SK-N-MC (cell line): ENCODE measurements at places on chromosomes 11 and 22.

DNA sequence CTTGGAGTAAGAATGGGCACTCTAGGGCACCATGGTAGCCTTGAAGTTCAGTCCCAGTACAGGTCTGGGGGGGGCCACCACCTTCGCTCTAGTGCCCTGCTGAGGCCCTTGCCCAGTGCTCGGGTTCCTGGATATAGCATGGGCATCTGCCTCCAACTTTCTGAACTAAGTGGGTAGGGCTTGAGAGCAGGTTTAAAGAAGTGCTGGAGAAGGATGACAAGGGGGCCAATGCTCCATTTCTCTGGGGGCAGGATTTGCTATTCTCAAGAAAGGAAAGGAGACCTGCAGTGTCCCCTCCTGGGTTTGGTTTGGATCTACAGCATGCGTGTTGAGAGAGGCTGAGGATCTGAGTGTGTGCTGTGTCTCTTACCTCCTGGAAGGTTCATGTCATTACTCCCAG, 82.2 kb upstream of the SUSD2 start:
- no peak for DNase-seq

DNA sequence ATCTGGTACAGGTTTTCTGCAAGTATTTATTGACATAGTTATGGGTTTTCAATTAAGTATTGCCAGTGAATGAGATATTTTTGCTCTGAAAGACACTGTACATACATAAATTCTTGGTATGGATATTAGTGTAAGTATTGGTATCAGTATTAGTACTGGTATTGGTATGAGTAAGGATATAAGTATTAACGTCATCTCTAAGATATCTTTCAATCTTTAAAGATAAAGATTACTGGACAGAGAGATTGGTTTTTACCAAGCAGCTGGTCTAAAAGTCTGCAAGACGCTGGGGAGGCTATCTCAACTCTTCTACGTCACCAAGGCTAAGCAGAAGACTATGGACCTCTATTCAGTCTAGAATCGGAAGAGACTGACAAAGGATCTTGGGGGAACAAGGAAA, 234.5 kb downstream of the NXPE2 start:
- DNase-seq = no peak

DNA sequence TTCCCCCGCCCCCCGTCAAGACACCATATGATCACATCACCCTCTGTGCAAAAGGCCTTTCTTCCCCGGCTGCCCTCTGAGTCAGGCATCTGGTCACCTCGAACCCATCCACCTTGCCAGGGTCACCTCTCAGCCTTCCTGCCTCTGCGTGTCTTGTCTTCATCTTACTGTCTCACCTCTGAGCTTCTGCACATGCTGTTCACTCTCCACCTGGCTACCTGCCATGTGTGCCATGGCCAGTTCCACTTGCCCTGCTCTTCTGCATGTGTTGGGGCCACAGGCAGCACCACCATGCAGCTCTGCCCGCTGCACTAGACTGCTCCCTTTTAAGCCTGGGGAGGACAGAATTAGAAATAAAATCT, 9.8 kb downstream of the ZNF74 start:
- no peak for DNase-seq

- DNase-seq = no peak
Observed at GRCh38 chr11:9808943-9809342, 145.1 kb downstream of the SWAP70 start.
